Body of pancreas (tissue), 4 donors: ENCODE measurements at places on chromosomes 7 and 10.

GRCh38 chr10:70601746-70602145 lies 795 bp downstream of the PRF1 start:
- no peak for DNase-seq

DNA sequence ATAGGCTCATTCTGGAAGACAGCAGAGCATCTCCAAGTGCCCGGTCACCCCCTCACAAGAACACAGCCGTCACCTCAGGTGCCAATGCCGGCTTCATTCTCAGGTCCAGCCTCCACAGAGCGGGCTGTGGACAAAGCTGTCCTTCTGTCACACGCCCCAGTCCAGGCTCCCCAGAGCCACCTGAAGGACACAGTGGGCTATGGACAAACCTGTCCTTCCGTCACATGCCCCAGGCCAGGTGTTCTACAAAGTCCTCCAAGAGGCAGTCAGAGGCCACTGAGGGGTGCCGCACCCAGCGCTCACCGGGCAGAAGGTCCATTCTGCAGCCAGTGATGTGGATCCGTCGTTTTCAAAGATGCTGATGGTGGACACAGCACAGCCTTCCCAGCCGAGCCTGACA lies 173.2 kb upstream of the PPP2R2D start:
- no peak for DNase-seq

DNA sequence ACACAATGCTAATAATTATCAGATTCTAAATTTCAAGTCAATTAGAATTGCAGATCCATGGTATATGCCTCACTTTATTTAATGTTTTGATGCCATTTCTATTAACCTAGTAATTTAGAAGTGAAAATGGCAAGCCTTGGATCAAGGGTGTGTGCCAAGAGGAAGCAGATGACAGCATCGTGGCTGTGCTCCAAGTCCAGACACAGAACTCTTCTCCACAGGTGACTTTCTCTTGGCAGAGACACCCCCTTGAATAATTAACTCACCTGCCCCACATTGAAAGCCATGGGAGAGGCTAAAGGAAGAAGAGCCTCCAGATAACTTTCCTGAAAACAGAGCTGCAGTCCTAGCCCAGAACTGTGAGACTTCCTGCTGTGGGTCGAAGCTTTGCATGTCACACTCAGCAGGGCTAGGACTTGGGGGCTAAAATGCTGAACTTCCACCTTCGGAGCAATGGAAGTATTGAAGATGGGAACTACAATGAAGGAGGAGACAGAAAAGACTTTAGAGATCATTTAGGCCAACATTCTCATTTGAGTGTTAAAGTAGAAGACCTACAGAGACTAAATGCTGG lies 996 bp upstream of the C10orf90 start:
- peak; percentile 39 for DNase-seq

DNA sequence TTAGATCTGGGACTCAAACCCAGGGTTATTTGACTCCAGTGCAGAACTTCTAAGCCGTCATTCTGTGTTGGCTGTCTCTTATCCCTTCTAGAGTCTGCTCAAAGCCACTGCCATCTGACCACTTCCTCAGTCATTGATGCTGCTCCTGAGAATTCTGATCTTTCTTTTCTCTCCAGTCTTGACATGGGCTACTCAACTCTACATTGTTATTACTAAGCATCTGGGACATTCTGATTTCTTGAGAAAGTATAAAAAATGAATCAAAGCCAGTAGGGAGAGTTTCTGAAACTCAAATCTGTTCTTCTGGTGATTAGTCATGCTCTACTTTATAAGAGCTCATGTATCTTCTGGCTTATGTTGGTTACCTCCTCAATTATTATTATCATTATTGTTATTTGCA lies 48.7 kb downstream of the ANK3 start:
- DNase-seq: no peak

DNA sequence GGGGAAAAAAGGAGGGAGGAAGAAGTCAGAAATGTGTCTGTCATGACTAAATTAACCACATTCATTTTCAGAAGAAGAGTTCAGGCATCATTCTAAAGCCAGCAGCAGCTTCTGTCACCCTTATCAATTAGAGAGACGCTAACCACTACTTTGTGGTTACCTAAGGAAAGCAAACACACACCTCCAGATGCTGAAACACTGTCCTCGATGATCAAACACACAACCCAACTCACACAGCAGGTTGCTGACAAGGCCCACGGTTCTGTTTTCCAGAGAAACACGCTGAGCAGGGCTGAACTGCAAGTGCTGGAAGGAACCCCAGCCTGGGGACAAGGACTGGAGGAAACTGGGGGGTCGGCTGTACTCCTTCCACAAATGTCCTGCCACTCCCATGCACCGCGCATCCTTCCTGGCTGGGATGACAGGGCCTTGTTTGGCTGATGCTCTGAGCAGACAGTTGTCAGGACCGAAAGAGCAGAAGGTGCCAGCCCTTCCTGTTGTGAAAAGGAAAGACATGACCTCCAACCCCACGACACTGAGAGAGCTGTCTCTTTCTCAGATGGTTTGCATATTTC lies 36.6 kb downstream of the PRKCQ start:
- DNase-seq: no peak

DNA sequence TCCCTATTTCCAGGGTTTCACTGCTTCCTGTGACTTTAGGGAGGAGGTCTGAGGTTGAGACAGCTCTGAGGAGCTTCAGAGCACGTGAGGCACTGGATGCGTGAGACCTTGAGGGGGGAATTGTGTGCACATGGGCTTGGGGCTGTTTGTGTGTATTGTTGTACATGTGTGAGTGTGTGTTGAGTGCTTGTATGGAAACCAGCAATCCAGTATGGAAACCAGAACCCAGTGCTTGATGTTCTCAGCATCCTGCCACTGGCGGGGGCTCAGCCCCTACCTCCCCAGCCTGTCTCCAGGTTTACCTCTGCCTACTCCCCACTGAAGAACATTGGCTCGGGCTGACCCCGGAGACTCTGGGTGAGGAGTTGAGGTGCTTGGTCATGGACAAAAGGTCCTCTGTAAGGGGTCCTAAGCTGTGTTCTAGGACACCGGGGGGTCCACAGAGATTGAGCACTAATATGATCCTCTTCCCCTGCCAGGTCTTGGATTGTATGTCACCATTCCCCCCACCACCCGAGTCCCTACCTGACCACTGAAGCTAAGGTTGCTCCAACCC lies 20.8 kb downstream of the SFTPD start:
- DNase-seq: no peak
